GM12864 (cell line): ENCODE measurements at places on chromosomes 5 and 9.

DNA sequence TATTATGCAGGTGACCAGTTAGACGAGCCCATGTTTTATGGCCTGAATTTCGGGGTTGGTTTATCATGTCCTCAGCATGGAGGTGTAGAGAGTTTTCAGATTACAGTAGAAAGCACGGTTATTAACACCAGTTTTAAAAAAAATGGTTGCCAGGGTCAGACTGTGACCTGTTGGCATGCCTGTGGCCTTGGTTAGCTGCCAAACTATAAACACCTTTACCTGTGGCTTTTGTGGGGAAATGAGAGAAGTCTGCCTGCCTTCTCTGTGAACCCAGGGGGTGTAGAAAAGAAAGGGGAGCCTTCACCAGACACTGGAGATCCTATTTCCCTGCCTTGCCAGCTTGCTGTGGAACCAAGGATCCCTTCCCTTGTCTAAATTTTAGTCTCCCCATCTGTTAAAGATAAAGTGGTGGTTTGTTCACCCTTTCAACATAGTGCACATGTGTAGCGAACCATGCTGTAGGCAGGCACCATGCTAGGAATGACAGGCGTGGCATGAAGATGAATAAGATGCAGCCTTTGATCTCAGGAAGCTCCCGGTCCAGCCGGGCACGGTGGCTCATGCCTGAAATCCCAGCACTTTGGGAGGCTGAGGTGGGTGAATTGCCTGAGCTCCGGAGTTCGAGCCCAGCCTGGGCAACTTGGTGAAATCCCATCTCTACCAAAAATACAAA is 6.1 kb upstream of the PHF19 start:
- no peak for DNase-seq

GRCh38 chr9:127520941-127521918 is 69.9 kb downstream of the LRSAM1 start:
- no peak for DNase-seq

GRCh38 chr9:110115341-110115820 is 92.6 kb downstream of the C9orf152 start:
- no peak for DNase-seq

GRCh38 chr9:1514776-1515363 is 464.7 kb downstream of the DMRT2 start:
- no peak for DNase-seq

DNA sequence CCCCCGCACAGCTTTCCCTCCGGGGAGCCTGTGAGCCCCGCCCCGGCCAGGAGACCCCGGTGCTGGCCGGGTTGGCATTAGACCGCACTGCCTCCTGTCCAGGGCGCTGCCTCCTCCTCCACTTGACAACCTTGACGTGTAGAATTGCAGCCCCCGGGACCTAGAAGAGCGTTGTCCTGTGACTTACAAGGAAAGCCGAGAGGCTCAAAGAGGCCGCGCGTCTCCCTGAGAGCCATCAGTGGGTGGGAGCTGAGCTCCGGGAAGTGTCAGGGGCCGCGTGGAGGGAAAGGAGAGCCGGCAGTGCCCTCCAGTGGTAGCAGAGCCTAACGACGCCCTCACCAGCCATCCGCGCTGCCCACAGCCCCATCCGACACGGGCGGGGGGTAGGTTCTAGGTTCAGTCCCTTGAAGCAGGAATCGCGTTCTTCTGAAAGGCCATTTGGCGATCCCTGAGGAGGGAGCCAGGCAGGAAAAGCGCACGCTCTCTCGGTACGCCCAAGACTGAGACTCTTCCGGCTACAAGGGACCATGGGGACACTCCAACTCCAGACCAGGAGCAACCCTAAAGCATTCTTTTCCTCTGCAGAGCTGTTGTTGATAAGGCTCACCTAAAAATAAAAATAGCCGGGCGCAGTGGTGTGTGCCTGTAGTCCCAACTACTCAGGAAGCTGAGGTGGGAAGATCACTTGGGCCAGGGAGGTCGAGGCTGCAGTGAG is 40.6 kb upstream of the SAP30L start:
- no peak for DNase-seq

- no peak for DNase-seq
These were observed 201.3 kb downstream of the GABRG2 start for GRCh38 chr5:162268694-162269481.

DNA sequence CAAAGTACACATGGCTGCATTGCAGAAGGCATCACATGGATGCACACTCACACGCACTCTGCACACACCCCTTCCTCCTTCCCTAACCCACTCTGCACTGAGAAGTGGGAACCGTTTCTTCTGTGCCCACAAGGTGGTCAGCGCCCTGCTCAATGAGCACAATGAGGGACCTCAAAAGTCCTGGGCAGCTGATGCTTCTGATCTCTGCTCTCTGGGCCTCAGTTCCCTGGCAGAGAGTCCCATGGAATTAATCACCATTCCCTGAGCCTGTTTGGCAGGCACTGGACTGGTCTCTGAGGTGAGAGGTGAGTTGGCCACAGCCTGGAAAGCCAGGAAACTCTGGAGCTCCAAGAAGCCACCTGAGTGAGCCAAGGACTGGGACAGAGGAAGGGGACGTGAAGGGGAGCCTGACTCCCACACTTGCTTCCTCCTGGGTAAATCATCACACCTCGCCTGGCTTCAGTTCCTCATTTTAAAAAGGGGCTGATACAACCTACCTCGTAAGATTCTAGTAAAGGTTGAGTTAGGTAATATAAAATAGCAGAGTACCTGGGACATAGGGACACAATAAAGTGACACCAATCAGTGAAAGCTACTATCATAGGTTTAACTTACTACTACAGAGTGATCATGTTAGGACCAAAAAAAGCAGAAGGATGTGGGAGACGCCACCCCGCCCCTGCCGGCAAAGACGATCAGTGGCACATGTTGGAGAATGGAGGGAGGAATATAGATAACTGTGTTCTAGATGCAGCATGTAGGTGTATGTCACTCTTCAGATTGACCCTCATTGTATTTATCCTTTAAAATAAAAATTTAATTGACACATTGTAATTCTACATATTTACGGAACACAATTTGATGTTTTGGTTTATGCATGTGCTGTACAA is 21.1 kb upstream of the IGFBPL1 start:
- DNase-seq = no peak

- DNase-seq = no peak
These were observed 68.8 kb downstream of the NTRK2 start for GRCh38 chr9:84738353-84738752.

- peak; percentile 38 for DNase-seq
These were observed 49.5 kb upstream of the SARDH start for GRCh38 chr9:133787754-133788025.

- DNase-seq = no peak
These were observed 183.1 kb downstream of the GAS1 start for GRCh38 chr9:86764221-86764624.

GRCh38 chr5:59020611-59021285 is 437.9 kb downstream of the RAB3C start:
- DNase-seq = no peak

- DNase-seq = no peak
These were observed 97.6 kb upstream of the GRIN3A start for GRCh38 chr9:101836021-101836420.

- DNase-seq = no peak
These were observed 208.6 kb downstream of the FBN2 start for GRCh38 chr5:128329386-128329939.

DNA sequence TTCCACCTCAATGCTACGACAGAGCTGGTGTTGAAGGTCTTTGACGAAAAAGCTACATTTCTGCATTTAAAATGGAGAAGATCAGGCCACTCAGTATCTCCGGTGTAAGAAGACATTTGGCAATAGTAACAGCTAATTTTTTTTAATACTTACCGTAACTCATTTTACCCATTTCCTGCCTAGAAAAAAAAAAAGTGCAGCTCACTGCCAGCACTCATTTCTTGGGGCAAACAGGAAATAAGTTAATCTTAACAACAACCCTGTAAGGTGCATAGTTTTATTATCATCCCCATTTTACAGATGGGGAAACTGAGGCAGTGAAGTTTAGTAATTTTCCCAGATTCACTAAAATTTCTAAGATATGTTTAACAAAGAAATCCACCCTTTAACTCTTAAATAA is 27.4 kb upstream of the KCNMB1 start:
- no peak for DNase-seq

DNA sequence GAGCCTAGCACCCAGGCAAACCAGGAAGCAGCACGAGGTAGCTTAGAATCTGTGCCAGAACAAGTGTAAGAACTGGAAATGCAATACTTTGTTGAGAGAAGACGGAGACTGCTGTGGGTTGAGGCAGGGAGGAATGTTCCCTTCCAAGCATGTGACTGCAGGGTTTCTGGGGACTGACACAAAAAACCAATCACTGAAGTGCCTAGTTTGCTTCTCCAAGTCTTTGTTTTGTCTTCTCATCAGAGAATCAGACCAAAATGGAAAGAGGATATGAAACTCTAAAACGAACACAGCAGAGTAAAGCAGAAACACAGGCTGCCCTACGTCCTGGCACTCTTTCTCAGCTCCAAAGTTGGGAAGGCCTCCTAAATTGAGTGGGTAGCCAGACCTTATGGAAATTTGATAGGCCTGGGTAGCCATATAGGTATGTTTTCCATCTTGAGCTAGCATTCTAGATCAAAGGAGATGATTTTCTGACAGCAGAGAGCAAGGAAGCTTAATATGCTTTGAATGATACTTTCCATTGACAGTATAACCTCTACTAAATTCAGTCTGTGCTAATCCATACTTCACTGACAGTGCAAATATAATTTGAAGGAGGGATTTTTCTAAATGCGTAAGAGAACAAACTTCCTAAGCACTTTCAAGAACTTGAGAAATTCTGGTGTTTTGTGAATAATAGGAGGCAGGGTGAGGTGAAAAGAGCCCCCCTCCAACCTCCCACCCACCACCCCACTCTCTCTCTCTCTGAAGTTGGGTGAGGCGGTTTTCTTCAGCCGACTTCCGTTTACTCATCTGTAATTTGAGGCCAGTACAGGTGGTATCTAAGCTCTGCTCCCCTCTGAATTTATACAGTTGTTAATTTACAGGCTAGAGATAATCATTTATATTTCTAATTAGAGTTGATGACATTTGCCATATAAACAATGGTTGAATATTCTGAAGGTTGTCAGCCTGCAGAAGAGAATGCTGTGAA is 5.5 kb downstream of the ADRB2 start:
- DNase-seq = peak; percentile 62

GRCh38 chr9:16092142-16093091 is 539.6 kb downstream of the CCDC171 start:
- DNase-seq = no peak
